Activated CD4-positive, alpha-beta T cell treated with anti-CD3 and anti-CD28 coated beads, Interleukin-2, amount 50 U/mL, for 4 hours (primary cell): ENCODE measurements at places on chromosomes 12 and 14.

DNA sequence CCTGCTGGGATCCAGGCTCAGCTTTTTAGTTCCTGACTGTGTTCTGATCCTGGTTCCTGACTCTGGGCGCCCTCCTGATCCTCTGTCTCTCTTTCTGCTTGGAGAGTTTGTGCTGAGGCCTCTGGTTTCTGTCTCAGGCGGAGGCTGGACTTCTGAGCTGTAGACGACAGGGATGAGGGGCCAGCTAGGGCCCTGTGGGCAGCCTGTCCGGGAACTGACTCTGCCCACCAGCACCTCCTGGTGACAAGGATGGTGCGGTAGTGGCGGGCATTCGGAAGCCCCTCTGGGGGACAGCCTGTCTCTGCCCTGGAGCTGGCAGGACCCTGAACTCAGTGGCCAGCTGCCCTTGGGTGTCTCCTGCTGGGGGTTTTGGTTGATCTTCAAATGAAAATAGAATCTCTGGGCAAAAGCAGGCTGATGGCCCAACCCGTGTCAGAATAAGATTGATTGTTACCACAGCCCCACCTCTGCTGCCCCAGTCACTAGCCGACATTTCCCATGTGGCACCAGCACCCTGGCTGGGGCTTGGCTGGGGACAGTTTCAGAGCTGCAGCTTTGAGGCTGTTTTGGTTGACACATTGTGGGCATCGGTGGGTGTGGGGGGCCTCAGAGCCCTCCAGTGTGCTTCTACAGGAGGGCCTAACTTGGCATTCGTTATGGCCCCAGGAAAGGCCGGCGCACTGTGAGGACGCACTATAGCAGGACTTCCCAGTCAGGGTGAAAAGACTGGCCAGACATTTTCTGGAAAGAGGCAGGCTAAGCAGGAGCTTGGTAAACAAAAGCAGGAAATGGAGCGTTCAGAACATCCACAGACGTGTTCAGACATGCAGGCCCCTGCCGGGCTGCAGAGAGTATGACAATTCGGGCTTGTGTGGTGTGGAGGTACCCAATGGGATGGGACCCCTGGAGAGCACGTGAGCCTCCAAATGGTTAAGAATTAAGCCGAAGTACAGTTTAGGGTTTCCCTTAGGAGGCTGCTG is 16.2 kb downstream of the KRT80 start:
- no peak for DNase-seq

DNA sequence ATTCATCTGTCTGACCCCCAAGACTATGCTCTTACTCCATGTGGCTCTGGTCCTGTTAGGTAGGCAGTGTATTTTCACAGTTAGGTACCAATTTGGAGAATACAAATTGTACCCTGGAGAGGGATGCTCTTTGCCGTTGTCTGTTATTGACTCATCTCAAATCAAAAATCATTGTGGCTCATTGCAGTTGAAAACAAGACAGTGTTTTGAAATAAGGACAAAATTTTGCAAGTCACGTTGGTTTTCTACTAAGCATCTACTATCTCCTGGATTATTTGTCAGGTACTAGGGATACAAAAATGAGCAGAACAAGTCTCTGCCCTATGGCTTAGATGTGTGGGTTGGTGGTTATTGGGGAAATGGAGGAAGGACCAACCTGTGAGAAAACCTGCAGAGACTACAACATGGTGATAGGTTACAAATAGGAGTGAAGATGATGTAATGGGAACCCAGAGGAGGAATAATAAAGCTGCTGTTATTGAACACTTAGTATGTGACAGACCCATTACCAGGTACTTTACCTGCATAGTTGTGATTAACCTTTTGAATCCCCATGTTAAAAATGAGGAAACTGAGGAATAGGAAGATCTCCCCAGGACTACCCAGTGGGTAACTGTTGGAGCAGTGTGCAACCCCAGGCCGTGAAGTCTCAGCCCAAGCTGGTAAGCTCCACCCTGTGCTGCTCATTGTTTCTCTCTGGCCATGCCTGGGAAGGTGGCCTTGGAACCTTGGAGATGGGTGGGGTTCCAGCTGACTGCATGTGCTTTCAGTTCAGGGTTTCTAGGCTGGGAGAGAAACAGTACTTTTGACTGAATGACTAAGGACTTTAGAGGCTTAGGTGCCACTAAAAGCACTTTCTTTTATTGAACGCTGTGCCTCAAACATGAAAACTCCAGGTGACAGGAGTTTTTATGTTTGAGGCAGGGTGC is 72.9 kb upstream of the SRSF5 start:
- DNase-seq: no peak

- no peak for DNase-seq
Measured at GRCh38 chr12:49585477-49586459, 17.8 kb upstream of the MCRS1 start.

DNA sequence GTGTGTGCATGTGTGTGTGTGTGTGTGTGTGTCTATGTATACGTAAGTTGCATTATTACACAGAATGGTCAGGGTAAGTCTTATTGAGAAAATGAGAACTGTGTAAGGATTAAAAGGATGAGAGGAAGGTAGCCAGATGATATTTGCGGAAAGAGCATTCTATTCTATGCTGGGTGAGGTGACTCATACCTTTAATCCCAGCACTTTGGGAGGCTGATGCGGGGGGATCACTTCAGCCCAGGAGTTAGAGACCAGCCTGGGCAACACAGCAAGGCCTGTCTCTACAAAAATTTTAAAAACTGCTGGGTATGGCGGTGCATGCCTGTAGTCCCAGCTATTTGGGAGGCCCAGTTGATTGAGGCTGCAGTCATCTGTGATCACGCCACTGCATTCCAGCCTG is 103.7 kb downstream of the SLC38A1 start:
- DNase-seq: no peak

- DNase-seq: no peak
Measured at GRCh38 chr12:120037851-120038250, 48.8 kb downstream of the BICDL1 start.

GRCh38 chr14:65214741-65215140 is 112.4 kb upstream of the MAX start:
- no peak for DNase-seq

DNA sequence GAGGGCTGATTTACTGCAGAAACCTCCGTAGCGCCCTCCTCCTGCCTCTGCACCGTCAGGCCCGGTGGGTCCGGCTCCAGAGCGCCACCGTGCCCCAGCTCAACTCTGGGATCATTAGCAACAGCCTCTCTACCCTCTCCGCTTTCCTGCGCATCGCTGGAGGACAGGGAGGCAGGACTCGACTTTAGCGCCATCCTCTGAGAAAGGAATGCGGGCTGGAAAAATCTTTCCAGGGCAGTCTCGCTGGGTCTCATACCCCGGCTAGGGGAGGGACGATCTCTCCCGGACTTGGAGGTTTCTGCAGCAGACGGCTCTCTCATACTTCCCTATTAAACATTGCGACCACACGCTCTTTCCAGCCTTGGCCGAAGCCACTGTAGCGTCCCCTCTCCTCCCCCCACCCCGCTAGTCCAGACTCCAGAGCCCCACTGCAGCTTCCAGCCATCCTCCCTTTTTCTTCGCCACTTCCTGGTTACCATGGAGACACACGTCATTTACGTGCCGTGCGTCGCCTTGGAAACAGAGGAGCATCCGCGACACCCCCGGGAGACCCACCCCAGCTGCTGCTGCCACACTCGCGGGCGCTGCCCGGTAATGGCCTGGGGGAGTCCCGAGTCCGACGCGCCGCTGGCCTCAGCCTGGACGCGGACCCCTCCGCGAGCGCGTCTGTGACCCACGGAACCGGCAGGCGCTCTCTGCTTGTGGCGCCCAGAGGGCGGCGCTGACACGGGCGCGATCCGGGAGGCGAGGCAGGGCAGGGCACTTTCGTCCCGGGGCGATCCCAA is at the start of gene CCDC184:
TSS of gene CCDC184 (plus strand) at position 554 of the 785 bp plus-strand sequence. CDS start 479 bp downstream, outside the sequence.
- DNase-seq: peak; percentile 61

DNA sequence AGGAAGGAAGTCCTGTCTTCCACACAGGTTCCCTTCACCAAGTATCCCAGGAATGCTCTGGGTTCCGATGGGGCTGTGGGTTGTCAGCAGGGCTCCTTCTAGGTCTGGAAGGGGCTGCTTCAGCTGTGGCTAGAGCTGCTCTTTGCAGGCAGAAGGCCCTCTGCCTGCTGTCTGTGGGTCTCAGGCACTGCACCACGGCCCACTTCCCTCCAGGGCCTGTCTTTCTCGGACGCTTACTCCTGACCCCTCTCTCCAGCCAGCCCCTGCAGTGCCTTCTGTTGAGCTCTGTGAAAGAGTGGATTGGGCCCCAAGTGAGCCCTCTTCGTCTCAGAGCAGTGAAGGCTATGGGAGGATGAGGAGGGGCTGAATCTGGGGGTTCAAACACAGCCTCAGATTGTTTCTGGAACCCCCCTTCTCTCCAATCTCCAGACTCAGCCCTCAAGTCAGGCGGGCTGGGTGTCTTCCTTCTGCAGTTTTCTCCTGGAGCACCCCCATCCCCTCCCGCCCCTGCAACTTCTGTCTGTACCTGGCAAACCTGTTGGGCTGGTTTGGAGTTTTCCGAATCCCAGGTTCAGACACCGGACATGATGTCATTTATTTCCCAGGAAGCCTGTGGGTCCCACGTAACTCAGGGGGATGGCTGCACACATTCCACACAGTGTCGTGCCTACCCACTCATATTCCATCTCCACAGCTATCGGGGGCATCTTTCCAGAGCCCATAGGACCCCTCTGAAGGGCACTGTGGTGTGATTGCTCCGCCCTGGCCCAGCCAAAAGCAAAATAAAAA is 24.9 kb upstream of the SPPL3 start:
- no peak for DNase-seq

DNA sequence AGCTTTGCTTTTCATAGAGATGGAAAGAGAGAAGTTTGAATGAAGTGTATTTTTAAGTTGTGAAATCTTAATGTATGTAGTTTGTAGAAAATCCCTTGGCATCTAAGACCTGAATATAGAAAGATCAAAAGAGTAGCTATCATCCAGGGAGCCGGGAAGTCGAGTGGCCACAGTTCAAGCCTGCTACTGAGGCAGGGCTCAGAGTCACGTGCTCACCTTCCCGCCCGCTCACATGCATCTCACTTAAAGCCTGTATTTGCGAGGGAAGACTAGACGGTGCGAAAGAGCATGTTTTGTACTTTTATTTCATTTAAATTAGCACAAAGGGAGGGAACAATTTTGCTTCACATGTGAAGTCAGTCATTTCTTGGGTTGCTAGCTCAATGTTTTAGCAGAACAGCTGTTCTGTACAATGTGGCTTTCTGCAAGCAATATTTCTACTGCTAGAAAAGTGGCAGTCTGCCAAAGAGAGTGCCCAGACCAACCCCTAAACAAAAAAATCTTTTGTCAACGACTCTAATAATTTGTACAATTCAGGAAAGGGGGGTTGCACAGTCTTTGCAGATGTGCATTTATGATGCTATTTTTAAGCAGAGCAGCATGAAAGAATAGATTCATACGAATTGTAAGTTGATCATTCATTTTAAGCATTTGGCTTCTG is 290.7 kb downstream of the NPAS3 start:
- DNase-seq: no peak

DNA sequence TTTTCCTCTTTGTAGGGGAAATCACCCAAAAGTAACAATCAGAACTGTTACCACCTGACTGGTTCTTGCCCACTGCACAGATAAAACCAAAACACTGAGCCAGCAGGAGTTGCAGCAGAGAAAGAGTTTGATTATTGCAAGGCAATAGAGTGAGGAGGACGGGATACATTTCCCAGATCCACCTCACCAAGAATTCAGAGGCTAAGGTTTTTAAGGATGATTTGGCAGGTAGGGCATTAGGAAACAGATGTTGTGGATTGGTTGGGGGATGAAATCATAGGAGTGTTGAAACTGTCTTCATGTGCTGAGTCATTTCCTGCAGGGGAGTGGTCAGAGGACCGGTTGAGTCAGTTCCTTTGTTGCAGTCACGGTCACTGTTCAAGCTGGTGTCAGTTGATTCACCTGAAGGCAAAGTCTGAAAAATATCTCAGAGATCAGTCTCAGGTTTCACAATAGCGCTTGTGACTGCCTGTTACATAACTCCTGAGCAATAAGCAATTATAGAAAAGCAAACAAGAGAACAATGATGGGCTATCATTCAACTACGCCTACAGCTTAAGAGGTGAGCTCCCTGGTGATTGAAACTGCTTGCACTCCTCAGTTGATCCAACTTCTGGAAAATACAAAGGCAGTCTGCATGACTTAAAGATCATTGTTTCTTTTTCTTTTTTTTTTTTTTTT is 20.3 kb upstream of the AMN1 start:
- DNase-seq: peak; percentile 49

DNA sequence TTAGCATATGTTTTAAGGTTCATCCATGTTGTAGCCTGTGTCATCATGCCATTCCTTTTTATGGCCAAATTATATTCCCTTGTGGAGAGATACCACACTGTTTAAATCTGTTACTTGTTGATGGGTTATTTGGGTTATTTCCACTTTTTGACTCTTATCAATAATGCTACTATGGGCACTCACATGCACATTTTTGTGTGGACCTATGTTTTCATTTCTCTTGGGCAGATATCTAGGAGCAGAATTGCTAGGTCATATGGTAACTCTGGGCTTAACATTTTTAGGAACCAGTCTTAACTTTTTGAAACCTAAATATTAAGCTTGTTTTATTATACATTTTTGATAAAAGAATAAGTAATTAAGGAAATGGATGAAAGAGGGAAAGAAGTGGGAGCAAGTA is 4.0 kb downstream of the EML1 start:
- no peak for DNase-seq

GRCh38 chr14:60654334-60654821 is 5.1 kb upstream of the SIX1 start:
- no peak for DNase-seq

DNA sequence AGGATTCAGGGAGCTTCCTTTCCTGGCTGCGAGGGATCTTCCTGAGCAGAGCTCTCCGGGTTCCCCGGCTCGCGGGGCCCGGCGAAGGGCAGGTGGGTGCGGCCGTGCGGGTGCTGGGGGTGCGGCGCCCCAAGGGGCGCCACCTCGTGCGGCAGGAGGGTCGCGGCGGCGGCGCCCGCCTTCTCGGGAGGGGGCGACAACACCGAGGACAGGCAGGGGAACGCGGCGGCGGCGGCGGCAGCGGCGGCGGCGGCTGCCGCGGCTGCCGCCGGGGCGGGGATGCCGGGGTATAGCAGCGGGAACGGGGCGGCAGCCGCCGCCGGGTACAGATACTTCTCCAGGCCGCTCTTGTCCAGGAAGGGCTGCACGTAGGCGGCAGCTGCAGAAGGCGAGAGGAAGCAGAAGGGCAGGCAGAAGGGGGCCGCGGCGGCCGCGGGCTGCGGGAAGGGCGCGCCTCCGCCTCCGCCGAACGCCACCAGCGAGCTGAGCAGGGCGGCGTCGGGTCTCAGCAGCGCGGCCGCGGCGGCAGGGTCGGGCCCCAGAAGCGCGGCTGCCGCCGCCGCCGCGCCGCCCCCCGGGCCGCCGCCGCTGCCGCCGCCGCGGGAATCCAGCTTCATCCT is 2.7 kb downstream of the BHLHE41 start:
- no peak for DNase-seq

DNA sequence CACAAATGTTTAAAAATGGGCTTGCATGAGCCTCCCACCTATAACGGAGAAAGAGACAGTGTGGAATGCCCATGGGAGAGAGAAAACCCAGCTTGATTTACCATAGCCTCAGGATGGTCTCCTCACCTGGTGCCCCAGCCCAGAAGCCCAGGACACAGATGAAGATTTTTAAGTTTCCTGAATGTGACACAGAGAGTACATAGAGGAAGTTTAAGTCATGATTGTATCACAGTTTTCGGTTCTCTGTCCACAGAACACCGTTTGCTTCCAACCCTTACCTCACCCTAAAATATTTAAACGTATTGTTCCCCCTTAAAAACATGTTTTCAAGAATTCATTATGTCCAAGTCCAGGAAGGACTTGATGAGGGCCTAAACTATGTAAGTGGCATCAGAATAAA is 56.2 kb downstream of the NELL2 start:
- DNase-seq: no peak
